ENCODE measurements at places on chromosomes 1 and 21.
A peak's percentile ranks its signal among the peaks of the same experiment; 100 is the strongest.

GRCh38 chr21:17119466-17120297 lies 393.2 kb upstream of the CXADR start:
- DNase-seq: no peak

DNA sequence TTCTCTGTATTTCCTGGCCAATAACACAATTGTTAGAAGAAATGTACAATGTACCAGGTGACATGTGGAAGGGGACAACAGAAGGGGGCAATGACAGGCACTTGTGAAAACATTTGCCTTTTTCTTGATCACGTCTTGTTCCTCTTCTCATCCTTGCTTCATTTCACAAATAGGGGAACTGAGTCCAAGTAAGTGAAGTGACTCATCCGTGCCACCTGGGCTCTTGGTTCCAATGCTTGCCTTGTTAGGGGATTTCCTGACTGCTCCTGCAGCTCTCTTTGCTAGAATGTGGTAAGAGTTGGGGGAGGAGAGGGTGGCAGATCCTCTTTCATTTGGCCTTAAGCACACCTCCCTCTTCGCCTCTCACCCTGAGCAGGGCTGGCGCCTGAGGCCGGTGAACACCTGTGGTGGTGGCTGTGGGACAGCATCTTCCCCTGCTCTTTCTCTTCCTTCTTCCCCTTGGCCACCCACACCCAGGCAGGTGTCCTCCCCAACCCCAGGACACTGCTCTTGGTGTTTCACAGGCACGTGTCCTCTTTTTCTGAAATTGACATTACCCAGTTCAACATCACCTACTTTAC lies 2.2 kb upstream of the RHEX start:
- peak; percentile 54 for DNase-seq

DNA sequence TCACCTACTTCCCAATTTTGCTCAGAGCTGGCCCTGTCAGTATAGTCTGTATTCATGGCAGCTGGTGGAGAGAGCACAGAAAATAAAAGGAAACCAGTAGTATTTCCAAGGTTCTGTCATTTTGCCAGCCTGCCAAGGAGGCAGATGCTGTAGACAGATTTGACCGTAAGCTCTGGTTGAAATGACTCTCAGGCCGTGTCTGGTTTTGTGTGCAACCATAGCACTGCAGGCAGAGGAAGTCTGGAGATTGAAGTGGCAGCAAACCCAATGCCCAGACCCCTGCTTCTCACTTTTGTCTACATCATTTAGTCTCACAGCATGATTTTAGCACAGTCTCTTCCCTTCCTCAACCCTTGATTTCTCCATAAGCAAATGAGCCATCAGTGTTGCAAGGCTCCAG lies 291.7 kb downstream of the PAPPA2 start:
- no peak for DNase-seq

- DNase-seq: no peak
These were observed 291.8 kb upstream of the USP24 start for GRCh38 chr1:55506740-55507577.
